Urinary bladder (tissue), 4 donors: ENCODE measurements at places on chromosomes 3 and 15. TPM values are rescaled to one million over a fixed set of nuclear protein-coding genes. Genes with fewer than 3 reads are reported as not detected.

Gene OR5K2
- polyA plus RNA-seq, result not detected

Gene UCN2
- 0.81 TPM for polyA plus RNA-seq

Gene DNAJC17
- 45.6 TPM for polyA plus RNA-seq

Gene WDR93
- 0.16 TPM for polyA plus RNA-seq

DNA sequence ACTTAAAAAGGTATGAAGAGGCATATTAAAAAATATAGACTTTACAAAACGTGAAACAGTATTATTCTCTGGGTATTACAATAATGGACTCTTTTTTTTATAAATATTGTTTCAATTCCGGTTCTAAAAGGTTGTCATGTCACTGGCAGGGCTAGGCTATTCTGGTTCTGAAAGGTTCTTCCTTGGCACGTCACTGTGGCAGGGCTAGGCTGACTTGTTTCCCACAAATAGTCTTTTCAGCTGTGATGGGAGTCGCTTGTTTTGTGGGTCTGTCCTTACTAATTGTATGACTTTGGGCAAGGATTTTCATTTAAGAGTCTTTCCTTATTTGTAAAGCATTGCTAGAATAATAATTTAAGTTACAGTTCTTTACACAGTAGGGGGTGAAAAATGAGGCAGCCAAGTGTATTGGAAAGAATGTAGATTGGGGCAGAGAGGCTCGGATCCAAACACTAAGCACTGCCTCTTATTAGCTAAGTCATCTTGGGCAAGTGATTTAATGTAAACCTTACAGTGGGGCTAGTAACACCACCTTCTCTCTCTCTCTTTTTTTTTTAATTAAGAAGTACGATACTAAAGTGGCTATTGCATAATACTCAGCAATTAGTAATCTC is 12.4 kb upstream of the MELTF start:
- DNase-seq, result no peak

GRCh38 chr3:194097141-194097882 is 38.6 kb upstream of the HES1 start:
- DNase-seq, result no peak

DNA sequence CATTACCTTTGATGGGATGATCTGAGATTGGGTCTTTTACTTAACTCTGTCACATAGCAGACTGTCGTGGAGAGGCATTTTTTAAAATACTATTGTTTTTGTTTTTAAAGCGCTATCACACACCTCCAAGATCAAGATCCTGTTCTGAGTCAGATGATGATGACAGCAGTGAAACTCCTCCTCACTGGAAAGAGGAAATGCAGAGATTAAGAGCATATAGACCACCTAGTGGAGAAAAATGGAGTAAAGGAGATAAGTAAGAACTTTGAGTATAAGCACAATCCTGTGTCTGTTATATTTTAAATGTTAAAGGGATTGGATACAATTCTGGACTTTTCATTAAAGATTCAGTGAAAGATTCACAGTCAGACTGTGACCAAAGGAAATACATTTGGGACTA is 18.4 kb upstream of the ZBTB47 start:
- DNase-seq, result no peak

DNA sequence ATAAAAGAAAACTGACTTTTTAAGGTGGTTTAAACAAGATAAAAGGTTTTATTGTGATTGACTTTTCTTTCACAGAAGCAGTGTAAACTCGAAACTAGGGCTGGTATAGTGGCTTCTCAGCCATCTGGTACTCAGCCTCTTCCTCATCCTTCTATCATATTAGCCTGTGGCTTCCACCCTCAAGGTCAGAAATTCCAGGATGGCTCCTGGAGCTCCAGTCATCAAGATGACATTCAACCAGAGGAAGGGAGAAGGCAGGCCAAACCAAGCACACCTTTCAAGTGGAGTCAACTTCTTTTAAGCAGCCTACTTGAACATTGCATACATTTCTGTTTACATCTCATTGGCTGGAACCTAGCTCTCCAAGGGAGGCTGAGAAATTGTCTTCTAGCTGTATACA is 1.3 kb upstream of the MESD start:
- DNase-seq, result no peak

GRCh38 chr3:148187296-148187695 is 510.4 kb upstream of the AGTR1 start:
- no peak for DNase-seq

DNA sequence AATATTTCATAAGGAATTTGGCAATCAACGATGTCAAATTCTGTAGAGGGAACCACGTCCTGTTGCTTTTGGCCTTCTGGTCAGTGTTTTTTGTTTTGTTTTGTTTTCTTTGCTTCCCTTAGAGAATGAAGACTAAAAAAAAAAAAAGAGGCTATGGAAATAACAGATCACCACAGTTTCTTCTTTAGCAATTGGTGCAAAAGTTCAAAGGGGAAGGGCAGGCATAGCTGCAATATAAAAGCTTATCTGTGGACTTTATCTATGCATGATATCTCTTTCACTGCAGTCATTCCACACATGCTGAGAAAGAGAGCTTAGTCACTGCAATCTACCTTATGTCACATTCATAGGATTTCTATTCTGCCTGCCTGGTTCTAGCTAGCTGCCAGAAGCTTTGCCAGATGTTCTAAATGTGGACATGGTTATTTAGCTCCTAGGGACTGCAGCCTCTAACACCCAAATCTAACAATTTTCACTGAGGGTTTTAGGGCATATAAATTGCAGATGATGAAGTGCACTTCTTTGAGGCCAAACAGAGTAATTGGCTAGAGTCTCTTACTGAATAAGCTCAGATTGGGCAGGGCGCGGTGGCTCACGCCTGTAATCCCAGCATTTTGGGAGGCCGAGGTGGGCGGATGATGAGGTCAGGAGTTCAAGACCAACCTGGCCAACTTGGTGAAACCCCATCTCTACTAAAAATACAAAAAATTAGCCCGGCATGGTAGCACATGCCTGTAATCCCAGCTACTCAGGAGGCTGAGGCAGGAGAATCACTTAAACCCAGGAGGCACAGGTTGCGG is 637.2 kb downstream of the NTRK3 start:
- no peak for DNase-seq
